K562 (cell line): ENCODE measurements at places on chromosomes 7 and 10.

- DNase-seq, result no peak
Observed at GRCh38 chr10:128147064-128147463, 20.8 kb upstream of the MKI67 start.

DNA sequence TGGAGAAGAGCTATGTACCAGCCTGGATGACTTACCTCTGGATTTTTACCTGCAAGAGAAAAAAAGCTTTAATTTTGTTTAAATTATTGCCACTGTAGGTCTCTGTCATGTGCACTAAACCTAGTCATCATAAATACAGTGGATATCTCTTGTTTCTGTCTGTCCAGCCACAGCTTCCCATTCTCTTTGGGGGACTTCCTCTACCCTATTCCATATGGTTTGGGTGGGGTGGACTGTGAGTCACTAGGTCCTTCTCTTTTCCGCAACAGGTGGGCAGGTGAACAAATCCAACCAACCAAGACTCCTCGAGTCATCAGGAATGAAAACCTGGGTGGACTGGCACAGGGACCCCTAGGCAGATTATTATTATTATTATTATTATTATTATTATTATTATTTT lies 87.3 kb upstream of the CYTH3 start:
- DNase-seq, result no peak

GRCh38 chr7:42868480-42868879 lies 43.4 kb downstream of the C7orf25 start:
- no peak for DNase-seq

DNA sequence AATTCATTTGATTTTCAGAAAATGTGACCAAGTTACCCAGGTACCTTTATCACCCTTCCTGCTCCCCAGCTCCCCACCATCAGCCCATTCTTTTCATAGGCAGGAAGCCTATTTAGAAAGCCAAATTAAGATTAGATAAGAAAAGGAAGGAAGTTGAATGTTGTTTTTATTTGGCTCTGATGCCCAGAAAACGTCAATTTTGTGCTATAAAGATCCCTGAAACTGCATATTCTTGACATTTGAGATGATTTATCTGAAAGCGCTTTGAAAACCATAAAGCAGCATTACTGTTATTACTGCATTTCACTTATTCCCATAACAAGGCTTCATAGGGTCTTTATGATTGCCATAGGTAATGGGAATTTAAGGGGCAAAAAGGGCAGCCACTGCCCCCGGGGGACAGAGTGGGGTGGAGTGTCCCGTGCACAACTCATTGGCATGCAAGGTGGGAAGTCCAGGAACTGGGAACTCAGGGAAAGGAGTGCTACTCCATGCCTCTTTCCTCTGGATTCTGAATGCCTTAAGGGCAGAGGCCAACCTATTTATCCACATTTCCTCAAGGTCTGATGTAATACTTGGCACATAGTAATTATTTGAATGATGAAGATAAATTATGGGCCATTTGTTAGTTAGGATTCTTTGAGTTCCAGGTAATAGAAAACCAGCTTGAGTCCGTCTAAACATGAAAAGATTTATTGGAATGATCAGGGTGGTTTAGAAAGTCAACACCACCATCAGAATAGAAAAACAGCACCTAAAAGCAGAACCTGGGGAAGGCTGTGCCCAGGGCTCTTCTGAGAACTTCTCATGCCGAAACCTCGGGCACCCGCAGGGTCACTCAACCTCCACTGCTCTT lies 100.6 kb upstream of the ELMO1 start:
- DNase-seq, result no peak

DNA sequence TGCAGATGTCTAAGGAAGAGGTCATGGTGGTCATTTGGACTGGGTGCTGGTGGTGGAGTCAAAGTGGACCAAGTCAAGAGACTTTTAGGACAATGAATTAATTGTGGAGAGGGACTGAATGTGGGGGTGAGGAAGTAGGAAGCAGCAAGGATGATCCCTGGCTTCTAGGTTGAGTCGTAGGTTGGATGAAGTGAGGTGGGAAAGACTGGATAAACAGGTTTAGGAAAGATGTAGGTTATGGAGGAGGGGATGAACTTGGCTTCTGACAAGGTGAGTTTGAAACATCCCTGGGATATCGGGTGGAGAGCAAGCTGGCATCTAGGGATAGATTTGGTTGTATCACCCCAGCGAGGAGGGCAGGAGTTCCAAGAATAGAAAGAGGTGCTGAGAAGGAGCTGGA lies 7.6 kb downstream of the SEMA4G start:
- DNase-seq, result no peak

- no peak for DNase-seq
Observed at GRCh38 chr10:75294031-75294437, 58.3 kb upstream of the COMTD1 start.
